Central memory CD4-positive, alpha-beta T cell (primary cell): ENCODE measurements at places on chromosomes 12 and 14.
A peak's percentile ranks its signal among the peaks of the same experiment; 100 is the strongest.

DNA sequence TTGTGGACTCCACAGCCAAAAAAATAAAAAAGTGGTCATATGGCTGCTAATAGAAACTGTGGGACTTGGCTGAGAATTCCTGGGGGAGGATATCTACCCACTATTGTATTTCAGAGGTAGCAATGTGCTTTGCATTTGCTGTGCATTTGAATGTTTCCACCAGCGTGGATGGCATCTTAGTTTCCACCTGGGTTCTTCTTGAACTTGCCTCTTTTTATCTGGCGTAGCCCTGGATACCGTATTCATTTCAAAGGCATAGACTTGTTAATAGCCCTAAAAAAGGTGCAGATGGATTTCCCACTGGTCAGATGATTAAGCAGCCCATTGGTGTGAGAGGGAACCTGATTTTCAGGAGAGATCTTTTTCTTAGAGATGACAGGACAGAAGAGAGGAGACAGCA, 1.9 kb upstream of the MYF5 start:
- no peak for DNase-seq

GRCh38 chr12:30880813-30881212, 45.7 kb upstream of the TSPAN11 start:
- no peak for DNase-seq

GRCh38 chr12:116538076-116538591, 21.0 kb upstream of the MAP1LC3B2 start:
- DNase-seq, result no peak

DNA sequence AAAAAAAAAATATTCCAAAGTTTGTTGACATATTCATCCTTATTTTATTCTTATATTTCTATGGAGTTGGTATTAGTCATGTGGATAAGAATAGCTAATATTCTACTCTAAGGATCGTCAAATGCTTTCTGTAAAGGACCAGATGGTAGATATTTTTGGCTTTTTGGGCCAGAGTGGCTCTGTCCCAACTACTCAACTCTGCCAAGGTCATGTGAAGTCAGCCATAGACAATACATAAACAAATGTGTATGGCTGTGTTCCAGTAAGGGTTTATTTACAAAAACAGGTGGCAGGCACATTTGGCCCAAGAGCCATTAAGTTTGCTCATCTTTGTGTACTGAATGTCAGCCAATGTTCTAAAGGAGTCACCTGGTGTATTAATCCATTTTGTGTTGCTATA, 131.8 kb downstream of the TBX5 start:
- DNase-seq, result no peak

- no peak for DNase-seq
Measured at GRCh38 chr14:100846309-100846859, 20.5 kb downstream of the MEG3 start.

DNA sequence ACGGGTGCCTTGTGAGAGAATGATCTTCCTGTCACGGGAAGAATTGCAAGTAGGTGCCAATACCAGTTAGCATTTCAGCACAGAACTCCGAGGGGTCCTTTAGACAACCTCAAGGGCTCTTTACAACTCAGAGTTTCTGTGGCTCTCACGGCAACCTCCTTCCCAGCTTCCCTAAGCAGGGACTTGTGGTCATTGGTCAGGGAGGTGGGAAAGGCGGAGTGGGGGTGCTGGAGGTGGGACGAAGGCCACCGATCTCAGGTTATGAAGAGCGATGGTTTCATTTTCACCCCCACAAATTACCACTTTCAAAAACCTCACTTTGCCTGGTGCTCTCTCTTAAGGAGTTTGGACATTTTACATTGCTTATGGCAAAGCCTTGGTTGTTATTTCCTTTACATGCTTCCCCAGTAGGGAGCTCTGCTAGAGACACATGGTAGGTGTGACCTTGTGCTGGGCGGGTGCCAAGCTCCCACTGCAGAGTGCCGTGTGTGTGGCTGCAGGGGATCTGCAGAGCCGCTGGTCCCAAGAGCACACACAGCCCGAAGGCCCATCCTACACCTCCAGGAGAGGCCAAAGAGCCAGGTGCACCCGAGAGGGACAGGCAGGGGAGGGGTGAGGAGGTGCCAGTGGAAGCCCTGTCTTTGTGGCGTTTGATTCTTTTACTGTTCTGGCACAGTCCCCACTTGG, 21.4 kb downstream of the BCL2L14 start:
- no peak for DNase-seq

GRCh38 chr12:30687265-30687986, 8.2 kb downstream of the IPO8 start:
- no peak for DNase-seq

DNA sequence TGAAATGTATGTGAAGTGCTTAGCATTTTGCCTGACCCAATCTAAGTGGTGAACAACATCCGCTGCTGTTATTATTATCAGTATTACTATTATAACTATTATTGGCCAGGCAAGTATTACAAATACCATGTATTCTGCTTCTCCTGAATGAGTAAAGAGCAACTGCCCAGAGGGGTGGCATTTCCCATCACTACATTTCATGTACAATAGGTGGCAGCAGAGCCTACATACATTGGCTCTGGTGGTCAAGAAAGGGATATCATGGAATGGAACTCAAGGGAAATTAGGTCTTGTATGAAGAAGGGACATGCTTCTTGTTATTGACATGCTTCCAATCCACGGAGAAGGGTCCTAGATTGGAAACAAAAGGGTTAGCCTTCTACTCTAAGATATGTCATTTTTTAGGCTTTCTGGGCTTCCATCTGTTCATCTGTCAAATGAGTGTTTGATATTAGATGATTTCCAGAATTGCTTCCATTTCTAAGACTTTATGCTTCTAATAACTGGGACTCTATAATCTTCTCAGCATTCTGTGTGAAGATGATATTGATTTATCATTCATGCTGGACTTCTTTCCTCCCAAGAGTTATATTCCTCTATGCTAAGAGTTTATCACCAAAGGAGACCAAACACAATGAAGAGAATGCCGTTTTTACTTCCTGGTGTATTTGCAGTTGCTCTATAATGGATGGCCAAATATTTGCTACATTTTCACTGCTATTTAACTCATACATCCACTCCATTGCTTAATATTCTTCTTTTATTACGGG, 239.1 kb downstream of the SSPN start:
- DNase-seq, result no peak

DNA sequence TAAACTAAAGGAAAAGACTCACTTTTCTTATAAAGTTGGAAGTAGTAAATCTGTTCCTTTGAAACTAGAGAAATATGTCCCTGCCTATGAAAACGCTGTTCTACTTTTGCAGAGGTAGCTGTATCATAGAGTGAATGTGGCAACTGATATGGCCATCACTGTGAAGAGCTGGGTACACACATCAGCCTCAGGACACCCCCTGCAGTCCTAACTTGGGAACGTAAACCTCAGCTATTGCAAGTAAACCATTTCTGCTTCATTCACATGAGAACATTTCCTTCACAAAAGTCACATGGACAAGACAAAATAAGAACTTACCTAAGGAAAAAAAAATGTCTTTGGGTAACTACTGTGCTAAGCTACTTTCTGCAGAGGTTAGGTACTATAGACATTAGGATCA, 233.3 kb upstream of the PPFIA2 start:
- peak; percentile 30 for DNase-seq

DNA sequence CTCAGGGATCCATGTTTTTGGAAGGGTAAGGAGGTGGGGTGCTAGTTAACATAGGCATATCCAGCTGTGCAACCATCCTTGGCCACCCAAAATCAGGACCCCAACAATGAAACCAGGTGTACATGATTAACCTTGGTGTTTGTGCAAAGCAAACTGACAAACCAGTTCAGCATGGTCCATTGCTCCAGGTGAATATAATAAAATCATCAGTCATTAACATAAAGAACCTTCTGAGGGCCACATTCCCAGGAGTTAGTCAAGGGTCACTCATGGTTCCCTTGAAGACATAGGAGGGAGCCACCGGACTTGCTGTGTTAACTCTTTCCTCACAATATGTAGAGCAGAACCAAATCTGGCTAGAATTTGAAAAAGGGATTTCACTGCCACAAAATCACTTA, 17.8 kb downstream of the SLC38A2 start:
- no peak for DNase-seq

DNA sequence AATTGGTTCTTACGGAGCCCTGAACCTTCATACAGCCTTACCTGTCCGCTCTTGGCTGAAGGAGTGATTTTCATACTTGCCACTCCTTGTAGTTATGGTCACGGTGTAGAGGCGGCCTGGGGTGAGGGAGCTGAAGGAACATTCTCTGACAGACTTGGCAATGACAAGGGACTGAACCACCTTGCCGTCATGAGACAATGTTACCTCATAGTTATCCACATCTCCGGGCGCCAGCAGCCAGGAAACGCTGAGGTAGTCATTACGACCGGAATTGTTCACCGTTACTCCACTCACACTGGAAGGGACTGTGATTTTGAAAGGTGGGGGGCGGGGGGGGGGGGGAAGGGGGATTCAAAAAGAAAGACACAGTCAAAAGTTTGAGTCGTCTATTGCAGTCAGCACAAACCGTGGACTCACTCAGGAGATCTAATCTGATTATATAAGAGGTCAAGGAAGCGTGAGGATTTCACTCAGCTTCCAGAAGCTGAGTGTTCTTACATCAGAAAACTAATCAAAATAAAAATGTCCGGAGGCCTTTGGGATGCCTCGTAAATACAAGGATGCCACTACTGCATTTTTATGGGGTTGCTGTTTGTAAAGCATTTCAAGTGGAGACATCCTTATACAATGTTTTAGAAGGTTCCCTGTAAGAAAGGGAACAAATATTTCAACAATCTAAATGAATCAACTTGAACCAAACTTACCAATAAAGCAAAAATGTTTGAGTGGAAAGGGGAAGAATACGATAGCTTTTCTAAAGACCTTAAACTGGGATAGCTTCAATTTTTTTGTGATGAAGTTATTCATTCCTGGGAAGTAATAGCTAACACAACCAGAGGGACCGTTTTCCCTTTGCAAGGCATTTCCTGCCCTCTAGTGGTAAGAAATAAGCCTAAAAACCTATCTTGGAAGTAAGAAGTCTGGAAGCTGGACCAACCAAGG, 60.6 kb downstream of the PTPRB start:
- peak; percentile 36 for DNase-seq

- no peak for DNase-seq
Measured at GRCh38 chr14:68563251-68564131, 229.4 kb downstream of the ZFP36L1 start.

- DNase-seq, result no peak
Measured at GRCh38 chr14:89524990-89525667, 108.1 kb upstream of the FOXN3 start.

- no peak for DNase-seq
Measured at GRCh38 chr14:68401855-68402254, 391.0 kb downstream of the ZFP36L1 start.

DNA sequence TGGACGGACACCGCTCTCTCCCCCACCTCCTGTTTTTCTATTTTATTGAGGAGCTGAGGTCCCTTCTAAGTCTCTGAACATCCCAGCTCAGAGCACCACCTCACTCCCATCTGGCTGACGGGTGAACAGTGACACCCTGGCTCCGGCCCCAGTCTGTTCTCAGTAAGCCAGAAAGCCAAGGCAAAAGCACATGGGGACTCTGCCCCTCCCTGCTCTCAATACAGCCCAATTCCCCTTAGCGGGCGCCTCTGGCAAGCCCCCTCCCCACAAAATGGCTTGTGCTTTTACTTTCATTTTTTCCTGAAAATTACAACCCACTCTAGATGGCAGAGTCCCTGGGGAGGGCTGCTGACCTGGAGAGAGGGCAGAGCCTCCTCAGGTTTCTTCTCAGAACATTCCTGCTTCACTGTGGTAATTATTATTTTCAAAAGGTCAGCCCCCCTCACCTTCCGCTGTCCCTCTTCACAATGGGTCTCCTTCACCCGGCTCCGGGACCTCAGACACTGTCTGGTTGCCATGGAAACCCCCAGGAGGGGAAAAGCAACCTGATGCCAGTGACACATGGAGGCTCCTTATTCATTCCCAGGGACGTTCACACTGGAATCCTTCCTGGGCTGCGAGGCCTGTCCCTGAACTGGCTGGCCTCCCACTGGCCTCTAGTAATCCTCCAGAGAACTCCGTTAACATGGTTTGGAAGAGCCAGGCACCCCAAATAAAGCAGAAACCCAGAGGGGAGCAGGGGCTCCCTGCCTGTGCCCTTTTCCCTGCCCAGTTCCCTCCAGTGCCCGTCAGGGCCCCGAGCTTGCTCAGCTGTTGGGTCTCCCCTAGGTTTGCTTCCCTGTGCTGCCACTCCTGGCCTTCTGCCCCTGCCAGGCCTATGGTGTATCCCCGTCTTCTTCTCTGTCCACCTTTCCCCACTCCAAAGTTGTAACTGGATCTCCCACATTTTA, 15.9 kb downstream of the COL2A1 start:
- no peak for DNase-seq

GRCh38 chr14:78848234-78848820, 678.2 kb downstream of the NRXN3 start:
- DNase-seq, result no peak

DNA sequence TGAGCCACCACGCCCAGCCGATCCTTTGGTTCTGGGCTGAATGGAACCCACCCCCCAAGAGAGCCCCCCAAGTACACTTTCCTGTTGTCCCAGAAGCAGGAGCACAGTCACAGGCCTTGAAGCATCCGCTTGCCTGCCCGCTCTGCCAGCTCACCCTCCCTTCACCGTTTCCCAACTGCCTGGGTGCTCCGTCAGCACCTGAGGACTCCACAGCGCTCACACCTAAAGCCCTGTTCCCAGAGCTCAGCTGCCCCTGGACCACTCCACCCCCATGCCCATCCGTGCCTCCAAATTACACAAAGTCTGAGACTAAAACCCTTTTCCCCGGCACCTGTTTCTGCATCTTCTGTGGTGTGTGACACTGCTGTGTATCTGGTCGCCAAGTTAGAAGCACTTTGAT, 44.3 kb upstream of the TRAF3 start:
- no peak for DNase-seq

GRCh38 chr12:588024-588322, 75.3 kb downstream of the NINJ2 start:
- DNase-seq, result no peak

DNA sequence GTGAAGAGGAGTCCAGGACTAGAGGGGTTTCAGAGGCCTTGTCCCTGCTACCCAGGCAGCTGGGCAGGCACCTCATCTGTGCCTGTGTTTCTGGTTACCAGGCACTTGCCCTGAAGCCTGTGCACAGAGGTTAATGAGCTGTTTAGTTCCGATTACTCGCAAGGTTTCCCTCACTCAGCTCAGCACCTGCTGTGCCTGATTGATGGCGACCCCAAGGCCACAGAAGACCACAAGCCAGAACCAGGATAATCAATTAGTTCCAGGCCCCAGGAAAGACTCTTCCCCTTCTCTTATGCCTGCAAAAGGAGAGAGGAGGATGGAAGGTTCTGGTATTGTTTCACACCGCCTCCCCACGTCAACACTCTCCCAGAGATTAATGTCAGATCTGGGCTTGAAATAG, 88.8 kb upstream of the NOS1 start:
- no peak for DNase-seq

DNA sequence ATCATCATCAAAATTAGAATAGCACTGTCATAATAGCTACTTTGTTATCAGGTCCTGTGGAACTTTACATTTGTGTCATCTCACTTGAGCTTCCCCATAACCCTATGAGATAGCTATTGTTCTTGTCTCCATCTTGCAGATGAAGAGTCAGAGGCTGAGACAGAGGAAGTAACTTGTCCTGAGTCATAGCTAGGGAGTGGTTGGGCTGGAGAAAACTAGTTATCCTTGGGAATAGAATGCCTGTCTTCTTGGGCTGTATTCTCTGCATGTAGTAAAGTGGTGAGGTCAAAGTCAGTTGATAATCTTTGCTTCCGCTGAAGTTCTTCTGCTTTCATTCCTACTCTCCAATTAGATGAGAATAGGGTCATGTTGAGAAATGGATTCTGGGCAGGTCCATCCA, 117.0 kb downstream of the SMOC1 start:
- DNase-seq, result no peak
